ENCODE measurements at places on chromosomes 2 and 18. TPM values are rescaled to one million over a fixed set of nuclear protein-coding genes. Genes with fewer than 3 reads are reported as not detected.

CAPN13 gene
- not detected for total RNA-seq

CTAGE1 gene
- total RNA-seq, result not detected

UGT1A4 gene
- not detected for total RNA-seq

DNA sequence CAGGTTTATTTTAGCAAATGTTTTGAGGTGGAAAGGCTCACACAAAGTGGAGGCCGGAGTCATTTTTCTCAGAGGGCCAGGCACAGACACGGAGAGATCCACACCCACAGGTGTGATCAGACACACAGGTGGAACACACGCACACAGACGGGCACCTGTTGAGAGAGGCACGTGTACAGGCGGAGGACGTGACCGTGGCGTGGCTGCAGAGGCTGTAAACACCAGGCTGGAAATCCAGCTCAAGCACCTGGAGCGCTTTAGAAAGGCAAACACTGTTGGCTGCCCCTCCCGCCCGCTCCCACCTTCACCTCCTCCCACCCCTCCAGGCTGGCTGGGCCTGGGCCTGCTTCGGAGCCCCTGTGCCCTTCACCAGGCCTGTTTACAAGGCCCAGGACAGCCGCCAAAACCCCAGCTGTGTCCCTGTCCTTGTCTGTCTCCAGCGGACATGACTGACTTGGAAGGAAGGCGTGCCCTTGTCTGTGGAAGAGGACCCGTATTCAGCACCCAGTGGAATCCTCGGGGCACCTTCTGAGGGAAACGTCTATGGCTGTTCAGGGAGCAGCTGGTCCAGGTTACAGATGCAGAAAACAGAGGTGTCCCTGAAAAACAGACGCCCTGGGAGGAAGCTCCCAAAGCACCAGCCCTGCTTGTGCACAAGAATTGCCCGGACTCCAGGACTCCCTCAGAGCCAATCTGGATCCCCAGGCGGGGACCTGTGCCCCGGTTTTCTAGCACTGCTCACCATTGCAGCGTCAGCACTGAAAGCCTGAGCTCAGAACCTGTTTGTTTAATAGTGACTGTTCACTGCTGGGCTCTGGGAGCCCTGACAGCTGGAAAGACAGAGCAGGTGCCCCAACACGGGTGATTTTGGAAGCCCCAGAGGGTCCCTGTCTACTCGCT is 134.3 kb upstream of the HAAO start:
- no peak for DNase-seq

- DNase-seq, result no peak
Observed at GRCh38 chr2:124027182-124027581, 2.1 kb downstream of the CNTNAP5 start.

DNA sequence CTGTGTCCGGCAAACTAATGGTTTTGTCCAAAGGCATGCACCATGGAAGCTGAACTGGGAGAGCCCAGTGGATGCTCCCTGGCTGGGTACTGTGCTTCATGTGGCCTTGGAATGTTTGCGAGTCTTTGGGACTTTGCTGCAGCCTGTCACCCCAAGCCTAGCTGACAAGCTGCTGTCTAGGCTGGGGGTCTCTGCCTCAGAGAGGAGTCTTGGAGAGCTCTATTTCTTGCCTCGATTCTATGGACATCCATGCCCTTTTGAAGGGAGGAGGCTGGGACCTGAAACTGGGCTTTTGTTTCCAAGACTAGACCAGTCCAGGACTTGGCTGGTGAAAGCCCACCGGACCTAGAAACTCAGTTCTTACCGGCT is 1.7 kb downstream of the MARS2 start:
- no peak for DNase-seq

DNA sequence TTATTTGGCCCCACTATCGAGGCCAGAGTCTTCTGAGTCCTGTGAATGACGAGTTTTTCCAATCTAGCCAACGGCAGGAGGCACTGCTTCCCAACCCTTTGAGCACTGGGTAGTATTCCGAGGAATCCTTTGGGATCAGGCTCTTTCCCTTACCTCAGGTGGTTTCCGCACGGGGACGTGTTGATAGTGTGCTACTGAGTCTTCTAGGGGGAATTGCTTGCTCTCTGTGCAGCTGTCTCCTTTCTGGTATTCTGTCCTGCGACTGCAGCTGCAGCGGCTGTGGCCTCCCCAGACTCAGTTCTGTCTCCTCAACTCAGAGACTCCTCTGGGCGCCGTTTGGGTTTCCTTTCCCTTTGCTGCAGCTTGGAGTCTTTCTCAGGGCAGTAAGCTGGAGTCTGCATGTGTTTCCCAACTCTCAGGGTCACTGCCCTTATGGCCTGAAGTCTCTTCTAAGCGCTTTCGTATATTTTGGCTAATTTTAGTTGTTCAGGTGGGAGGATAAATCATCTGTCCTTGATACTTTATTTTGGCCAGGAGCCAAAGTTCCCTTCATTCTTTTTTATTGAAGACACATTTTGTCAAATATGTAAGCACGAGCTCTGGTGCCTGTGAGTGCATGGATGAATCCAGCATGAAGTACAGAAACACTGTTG is 118.4 kb downstream of the MAP4K4 start:
- no peak for DNase-seq

GRCh38 chr2:182023235-182023634 is 37.6 kb downstream of the PPP1R1C start:
- DNase-seq, result no peak

DNA sequence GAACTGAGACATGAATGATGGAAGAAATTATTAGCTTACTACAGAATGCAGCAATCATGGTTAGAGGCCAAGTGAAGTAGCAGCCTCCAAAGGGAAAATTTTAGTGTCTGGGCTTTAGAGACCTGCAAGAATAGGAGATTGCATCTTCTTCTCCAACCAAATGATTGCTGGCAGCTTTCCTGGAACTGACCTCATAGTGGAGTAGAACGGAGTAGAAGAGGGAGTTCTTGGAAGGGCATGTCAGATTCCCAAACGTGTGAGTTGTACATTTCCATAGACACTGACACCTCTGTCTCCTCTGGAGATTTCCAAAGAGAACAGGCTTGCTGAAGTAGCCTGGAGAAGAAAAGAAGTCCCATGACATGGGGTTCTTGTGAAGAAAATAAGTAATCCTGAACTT is 169.8 kb upstream of the ERBB4 start:
- DNase-seq, result no peak

GRCh38 chr2:22497789-22498188 is 887.2 kb upstream of the KLHL29 start:
- no peak for DNase-seq

DNA sequence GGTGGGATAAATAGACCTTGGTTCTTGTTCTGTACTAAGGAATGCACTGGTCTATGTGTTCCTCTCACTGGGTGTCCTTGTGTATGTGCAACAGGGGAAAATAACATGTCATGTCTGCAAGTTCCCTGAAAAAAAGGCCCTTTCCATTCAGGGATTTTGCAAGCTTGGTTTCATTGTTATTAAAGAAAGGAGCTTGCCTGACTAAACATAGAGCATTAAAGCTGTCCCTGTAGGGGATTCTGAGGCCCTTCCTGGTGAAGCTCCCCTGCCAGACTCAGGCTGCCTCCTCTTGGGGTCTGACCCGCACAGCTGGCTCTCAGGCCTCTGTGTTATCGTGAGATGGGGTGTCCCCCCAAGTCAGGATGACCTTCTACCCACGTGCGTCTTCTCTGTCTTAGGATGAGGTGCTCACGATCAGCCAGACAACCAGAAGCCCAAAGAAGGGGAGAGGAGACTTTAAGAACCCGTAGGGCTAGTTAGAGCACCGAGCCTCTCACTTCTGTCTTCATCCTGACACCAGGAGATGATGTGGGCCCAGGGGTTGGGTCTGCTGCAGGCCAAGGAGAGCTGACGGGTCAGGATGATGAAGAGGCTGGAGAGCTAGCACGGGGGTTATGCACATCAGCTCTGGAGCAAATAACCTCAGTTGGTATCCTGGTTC is 21.2 kb downstream of the CAPG start:
- no peak for DNase-seq

DNA sequence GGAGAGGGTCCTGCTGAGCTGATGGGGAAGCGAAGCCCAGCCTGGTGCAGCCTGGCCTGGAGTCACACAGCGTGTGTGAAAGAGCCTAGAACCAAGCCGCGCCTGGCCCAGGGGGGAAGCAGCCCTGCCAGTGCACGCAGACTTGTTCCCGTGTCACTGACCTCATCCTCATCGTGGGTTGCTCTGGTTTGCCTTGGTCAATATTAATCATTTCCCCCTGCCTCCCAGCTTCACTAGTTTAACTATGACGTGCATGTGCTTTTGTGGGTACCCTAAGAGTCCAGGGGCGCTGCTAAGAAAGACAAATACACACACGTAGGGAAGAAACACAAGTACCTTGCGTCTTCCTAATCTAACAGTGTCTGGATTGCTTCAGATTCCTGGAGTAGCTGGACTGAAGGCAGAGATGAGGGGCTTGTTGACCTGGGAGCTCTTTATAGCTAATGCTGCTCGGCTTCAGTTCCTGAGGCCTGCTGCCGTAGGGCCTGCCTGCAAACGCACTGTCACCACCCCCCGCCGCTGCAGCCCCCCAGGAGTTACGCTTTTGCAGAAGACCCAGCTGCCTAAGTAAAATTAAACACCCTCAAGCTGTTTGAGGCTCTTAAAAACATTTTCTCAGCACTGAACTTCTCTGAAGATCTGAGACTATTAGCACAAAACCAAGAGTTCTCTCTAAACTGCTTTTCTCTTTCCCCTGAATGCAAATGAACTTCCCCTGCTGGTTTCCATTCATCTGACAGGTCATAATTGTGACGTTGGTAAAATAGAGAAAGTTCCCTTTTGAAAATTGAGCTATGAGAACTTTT is 159.2 kb downstream of the FAM210A start:
- no peak for DNase-seq

- DNase-seq, result no peak
Observed at GRCh38 chr2:137367361-137367760, 596.9 kb upstream of the HNMT start.

GRCh38 chr18:10912790-10913545 is 236.4 kb downstream of the PIEZO2 start:
- no peak for DNase-seq

DNA sequence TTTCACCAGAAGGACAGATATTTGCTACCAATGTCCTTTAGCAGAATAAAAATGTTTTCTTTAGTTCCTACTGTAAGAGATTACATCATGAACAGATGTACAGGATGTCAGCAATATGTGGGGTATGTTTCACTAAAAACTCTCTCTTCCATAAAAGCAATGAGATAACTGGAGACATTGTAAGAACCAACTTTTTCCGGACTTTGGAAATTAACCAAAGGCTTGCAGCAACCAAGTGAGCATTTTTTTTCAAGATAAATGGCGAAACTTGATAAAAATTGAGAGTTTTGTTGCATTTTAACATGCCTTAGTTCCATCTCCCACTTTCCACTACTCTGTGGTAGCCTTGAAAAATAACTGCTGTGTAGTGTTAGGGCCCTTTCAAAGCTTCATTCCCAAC is 429.8 kb upstream of the CDH2 start:
- DNase-seq, result no peak

Data from activated T-helper 1 cell treated with anti-CD3 and anti-CD28 coated beads, Interleukin-12 subunit alpha, Interleukin-12 subunit beta, Interleukin-2, Interleukin-4 antibody, amounts not matched to agents 30 ng/mL and 10 ng/mL and 1 ng/mL, durations not matched to agents 14 hours and 24 hours and 36 hours (primary cell).